ENCODE measurements at places on chromosomes 5 and 9. TPM values are rescaled to one million over a fixed set of nuclear protein-coding genes. Genes with fewer than 3 reads are reported as not detected.

DNA sequence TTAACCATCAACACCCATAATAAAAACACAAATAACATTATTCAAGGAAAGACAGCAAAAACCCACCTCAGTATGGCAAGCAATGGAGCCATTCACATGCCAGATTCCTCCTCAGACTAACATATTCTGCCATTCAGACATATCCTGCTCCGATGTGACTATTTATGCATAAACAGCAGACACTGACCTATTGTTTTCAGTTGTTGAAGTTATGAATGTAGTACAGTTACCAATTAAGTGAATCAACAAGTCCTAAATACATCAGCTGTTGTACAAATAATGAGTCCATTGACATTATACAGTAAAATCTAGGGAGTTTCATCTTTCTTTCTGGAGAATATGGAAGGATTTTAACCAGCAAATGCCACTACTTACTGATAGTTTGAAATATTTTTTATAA, 131.7 kb downstream of the DENND1A start:
- DNase-seq = no peak

GRCh38 chr9:2913026-2913425, 69.1 kb upstream of the PUM3 start:
- no peak for DNase-seq

DNA sequence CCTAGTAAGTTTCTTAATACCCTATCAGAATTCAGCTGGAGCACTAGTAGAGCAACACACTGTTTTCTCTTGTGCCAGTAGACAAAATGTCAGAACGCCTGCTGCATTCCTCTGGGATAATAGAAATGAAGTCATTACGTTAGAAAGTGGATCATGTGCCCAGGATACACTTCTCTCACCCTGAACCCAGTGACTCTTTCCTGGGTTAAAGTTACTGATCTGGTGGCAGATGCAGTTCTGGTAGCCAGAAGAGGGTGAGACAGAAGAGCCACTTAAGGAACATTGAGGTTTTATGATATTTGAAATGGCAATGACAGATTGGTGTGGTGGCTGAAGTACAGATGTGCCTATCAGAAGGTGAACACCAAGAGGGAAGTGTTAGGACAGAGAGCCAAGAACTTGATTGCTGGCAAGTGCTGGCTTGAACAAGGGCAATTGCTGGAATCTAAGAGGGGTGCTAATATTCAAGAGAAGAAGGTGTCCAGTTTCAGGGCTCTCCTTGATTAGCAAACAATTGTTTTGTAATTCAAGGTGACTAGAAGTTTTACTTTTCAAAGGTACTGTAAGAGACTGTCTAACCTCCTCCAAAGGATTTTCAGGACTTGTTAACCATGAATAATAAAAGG, 93.7 kb upstream of the ERBIN start:
- no peak for DNase-seq

PCDHGA5 gene
- 0.43 TPM for total RNA-seq

DNA sequence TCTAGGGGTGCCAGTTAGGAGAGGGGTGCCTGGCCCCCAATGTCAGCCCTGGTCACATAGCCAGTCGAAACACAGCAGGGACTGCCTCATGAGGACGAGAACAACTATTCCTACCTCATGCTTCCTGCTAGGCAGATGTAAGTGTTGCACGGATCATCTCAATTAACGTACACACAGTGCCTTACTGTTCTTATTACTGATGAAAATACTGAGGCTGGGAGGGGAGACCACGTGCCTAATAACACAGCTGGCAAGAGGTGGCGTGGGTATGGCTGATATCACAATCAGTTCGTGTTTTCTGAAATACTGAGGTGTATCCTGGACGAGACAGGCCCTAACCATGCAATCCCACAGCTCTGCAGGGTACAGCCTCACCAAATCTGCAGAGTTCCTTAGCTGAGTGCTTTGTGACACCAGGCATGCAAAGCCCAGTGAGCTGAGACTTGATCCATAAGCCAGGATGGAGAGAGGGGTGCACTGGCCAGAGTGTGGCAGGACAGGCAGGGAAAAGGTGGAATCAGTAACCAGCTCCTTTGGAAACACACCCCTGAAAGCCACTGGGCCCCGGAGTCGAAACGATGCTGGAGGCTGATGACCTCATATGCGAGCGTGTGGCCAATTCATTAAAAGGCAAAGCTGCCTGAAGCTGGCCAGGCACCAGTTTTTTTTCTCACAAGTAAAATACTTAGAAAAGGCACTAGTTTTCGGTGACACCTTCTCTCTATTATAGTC, 63.9 kb downstream of the PRRT1B start:
- no peak for DNase-seq

DNA sequence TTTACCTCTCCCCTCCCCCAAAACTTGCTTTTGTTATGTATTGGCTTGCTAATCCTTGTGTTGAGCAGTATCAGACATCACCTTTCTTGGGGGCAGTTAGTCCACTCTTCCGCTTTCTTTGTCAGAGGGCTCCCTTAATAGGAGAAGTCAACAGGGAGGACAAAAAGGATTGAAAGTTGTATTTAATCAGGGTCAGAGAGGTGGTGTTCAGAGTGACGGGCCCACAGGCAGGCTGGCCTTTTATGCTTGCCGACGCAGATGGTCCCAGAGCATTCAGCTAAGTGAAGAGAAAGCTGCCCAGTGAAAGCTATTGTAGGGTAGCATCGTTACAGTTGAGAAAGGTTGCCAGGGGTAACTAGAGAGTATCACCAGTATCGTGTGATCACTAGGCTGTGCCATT, 131.1 kb downstream of the ZCCHC7 start:
- DNase-seq = no peak

CCL27 gene
- not detected for total RNA-seq

- DNase-seq = no peak
Observed at GRCh38 chr5:80569961-80570786, at the start of gene ANKRD34B. TSS of gene ANKRD34B (minus strand) at chr5:80570280. CDS start at chr5:80560019, 10,261 bp downstream.

Measured in T-cell (primary cell).